Hippocampal formation (tissue), 2 donors: ENCODE measurements at places on chromosomes 7 and 10.

GRCh38 chr7:55326081-55326835, 38.9 kb upstream of the LANCL2 start:
- DNase-seq: no peak

DNA sequence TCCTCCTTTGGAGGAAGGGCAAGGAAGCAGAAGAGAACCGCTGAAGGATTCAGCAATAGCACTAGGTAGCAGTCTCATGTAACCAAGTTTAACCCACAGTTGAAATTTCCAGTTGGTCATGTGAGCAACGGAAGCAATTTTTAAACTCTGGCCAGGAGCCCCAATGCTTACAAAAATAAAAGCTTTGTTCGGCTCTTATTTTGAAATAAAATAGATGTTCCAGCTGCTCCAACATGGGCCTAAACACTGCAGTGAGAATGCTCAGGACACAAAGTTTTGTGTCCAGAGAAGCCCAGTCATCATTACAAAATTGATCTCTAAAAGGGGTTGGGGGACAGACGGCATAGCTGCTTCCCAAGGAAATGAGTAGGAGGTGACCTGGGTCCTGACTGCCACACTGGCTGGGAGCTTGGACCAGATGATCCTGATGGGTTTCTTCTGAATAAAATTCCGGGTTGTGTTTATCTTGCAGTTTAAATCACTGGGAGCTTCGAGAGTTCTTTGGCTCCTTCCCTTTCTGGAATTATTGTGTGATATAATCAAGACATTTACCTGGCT, 452 bp upstream of the TMEM140 start:
- peak; percentile 30 for DNase-seq

GRCh38 chr10:110169586-110169985, 37.8 kb upstream of the MXI1 start:
- DNase-seq: no peak

- no peak for DNase-seq
These were observed 2.4 kb downstream of the GNG11 start for GRCh38 chr7:93923942-93924341.

- DNase-seq: no peak
These were observed 50.4 kb downstream of the NEURL1 start for GRCh38 chr10:103543617-103544525.

- DNase-seq: no peak
These were observed 67.4 kb downstream of the ZNF438 start for GRCh38 chr10:30963992-30964930.

DNA sequence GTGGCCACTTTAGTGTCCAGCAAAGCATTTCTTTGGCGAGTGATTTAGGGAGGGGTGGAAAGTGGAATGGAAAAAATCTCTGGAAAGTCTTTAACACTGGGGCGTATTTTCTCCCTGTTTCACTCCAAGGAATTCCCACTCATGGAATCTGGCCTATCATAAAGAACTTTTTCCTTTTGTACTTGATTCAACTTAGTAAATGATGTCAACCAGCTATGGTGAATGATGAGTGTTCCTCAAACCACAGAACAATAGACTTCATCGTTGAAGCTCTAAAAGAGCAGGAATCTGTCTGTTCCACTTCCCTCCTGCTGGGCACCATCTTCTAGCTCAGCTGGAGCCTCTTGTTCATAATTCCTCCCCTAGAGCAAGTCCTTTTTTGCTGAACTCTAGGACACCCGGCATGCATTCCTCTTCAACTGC, 66.5 kb downstream of the EPDR1 start:
- no peak for DNase-seq

- DNase-seq: no peak
These were observed 35.0 kb downstream of the DNAJC12 start for GRCh38 chr10:67802767-67803538.

DNA sequence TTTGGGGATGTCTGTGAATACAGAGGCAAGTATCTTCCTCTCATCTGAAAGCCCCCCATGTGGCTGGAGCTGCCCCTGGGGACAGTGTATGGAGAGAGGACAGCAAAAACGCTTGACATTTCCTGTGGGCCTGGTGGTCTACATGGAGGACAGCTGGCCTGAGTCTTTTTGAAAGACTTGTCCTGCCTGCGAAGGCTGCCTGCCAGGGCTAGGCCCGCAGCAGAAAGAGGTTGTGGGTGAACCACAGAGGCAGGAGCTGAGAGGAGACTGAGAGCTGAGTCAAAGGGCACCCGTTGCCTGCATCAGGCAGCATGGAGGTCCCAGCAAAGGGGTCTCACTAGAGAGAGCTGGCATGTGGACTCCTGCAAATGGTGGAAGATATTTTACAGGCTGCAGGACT, 66.4 kb downstream of the KAT6B start:
- no peak for DNase-seq

DNA sequence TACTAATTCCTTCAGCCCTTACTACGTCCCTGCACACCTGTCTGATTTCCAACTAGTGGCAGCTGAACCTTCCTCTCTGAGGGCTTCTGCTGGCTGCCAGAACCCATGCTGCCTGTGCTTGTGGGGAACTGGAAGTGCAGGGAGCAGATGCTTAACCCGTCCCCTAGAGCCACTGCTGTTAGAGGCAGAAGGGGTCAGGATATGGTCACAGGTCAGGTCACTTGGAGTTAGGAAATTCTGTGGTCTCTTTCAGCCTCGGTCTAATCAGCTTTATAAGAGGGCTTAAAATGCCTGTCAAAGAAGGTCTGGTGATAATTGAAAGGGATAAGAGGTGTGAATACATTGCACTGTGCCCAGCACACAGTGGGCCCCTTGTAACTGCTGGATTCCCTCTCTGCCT, 82.0 kb downstream of the PLPP4 start:
- DNase-seq: no peak

DNA sequence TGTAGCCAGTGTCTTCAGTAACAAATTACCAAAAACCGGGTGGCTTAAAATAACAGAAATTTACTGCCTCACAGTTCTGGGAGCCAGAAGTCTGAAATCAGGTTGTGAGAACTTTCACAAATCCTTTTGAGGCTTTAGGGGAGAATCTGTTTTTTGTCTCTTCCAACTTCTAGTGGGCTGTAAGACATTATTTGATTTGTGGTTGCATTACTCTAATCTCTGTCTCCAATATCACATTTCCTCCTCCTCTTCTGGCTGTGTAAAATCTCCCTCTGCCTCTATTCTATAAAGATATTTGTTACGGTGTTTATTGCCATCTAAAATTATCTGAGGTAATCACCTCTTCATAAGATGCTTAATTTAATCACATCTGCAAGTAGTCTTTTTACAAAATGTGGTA, 1039.6 kb upstream of the LRRN3 start:
- DNase-seq: no peak

GRCh38 chr10:100895896-100896295, 16.9 kb upstream of the SLF2 start:
- no peak for DNase-seq

DNA sequence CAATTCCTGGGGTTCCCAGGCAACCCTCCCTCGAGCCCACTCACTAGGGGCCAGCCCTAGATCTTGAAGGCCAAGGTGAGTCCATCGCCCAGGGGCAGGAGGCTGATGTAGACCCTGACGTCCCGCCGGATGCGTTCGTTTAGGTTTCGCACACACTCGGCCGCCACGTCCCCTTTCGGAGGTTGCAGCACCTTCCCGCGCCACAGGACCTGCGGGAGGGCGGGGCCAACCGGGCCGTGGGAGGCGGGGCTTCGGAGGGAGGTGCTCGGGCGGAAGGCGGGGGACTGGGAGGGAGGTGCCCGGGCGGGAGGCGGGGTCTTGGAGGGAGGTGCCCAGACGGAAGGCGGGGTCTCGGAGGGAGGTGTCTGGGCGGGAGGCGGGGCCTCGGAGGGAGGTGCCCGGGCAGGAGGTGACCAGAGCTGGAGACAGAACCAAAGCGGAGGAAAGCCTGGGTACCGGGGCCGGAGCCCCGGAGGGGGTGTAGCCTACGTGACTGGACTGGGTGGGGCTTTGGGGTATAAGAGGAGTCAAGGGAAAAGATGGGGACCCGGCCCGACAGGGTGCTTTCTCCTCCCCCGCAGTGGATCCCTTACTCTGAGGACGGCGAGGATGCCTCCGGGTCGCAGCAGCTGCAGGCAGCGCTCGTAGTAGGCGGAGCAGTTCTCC, 1.6 kb downstream of the COMTD1 start:
- peak; percentile 23 for DNase-seq

- DNase-seq: no peak
These were observed 55.7 kb downstream of the TPK1 start for GRCh38 chr7:144780071-144780608.

DNA sequence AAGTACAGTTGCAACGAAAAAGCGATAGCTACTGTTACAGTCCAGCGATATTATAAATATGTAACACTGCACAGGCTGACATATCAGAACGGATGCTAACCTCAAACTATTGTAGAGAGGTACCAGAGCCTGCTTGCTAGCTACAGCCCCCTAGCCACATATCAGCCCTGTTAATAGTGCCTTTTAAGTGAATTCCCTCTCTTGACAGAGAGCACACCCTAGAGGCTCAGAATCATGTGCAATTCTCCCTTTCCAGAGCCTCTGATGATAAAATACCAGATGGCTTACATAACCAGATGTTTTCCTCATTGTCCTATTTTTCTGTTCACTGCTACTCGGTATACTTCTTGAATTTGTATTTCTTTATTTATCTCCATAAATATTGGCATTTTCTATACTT, 960.7 kb upstream of the CELF2 start:
- no peak for DNase-seq

GRCh38 chr7:142319970-142320369, 62.1 kb upstream of the PRSS58 start:
- no peak for DNase-seq

DNA sequence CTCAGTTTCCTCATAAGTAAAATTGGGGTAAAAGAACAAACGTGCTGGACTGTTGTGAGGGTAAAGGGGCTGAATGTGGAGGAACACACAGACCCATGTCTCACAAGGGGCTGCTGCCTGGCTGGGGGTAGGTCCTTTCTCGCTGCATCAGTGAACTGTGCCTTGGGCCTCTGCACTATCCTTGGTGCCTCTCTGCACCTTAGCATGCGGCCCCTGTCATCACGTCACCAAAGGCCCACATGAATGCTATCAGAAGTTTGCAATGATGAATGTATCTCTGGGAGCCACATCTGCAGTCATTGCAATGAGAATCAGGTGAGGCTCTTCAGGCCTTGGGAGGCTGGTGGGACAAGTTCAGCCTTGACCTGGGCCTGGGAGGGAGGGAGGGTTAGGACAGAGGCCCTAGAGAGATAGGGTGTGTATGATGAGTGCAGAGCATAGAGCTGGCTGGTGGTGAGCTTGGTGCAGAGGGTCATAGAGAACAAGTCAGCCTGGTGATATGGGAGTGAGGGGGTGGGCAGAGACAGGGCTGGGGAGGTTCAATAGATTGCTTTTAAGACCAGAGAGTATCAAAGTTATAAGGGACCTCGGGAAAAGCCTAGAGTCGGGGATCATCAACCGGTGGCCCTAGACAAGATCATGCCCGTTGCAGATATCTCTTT, 308.4 kb downstream of the RPS24 start:
- no peak for DNase-seq

DNA sequence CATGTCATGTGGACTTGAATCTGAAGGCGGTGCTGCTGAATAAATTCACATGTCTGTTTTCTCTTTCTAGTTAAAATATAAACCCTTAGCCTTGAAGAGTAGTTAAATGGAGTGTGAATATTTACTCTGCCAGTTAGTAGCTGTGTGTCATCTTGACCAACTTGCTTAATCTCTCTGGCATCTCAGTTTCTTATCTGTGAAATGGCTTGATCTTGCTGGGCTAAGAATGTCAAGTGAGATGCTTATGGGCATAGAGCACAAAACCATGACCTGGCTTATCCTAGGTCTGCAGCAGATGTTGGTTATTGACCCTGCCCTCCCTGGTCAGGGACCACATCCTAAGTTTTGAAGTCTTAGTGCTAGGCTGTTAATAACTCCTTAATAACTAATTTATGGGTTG, 16.6 kb downstream of the ARID5B start:
- no peak for DNase-seq

- DNase-seq: no peak
These were observed 52.1 kb downstream of the TRRAP start for GRCh38 chr7:98930464-98930863.

GRCh38 chr10:93542358-93542791, 24.1 kb upstream of the FFAR4 start:
- DNase-seq: no peak

DNA sequence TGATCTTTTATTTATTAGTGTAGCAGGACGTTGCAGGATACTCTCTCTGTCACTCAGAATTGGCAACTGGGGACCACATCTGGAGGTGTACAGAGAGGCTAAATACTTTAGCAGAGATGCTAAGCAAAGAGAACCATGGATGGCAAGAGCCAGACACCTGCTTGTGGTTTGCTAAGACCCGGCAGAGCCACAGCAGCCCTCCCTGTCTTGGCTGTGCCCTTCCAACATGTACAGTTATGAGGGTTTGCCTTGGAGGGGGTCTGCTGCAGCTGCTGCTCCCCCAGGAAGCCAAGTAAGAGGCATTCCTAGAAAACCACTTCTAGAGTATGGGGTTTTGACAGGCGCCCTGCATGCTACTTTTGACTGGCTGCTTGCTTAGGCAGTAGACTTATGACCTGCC, 5.1 kb downstream of the NPVF start:
- no peak for DNase-seq

DNA sequence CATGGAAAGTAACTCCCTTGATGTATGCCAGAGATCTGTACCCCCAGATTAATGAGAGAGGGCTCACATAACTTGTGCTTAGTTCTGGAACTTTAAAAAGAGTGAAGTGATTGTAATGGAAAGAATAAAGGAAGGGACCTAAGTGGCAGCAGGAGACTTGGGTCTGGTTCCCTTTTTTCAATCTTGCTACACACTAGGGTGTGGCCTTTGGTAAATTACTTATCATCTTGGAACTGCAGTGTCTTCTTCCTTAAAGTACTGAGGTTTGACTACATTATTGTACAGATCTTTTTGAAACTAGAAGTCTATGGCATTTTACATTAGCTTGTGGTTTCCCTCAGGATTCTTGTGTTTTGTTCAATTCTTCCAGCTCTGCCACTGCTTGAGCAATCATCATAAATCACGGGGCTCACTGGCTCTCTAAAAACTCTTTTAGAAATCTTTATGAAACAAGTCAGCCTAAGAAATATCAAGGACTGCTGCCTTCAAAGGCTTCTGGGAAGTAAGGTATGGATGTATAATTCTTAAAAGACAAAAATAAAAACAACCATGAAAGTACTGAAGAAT, 22.5 kb upstream of the CHRM2 start:
- DNase-seq: no peak

- DNase-seq: no peak
These were observed at the start of gene ATG9B for GRCh38 chr7:151024435-151025056. Gene ATG9B (minus strand): TSS chr7:151024494. CDS start chr7:151024423, 71 bp downstream.

DNA sequence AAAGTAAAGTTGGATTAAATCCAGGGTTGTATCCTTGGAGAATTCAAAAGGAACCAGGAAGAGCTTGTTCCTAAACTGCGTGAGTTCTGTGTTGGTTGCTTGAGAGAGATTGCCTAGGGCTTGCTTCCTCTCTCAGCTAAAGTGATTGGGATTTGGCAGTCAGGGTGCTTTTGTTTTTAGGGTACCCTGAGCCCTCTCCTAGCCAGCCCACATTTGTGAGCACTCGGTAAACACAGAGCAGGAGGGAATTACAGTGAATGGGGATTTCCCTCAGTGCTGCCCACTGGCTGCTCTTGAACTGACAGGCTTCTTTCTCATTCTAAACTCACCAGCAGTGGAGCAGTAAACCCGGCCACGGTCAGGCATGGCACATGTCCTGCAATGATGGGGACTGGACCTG, 146.9 kb downstream of the TPST1 start:
- no peak for DNase-seq

- DNase-seq: no peak
These were observed 1396.8 kb downstream of the GATA3 start for GRCh38 chr10:9451211-9451773.

GRCh38 chr10:124197371-124198124, 104.2 kb upstream of the CHST15 start:
- DNase-seq: peak; percentile 49

- DNase-seq: no peak
These were observed 23.1 kb downstream of the KLF6 start for GRCh38 chr10:3761904-3762303.
